ENCODE measurements at places on chromosomes 5 and 9.

GRCh38 chr5:1099926-1100663 is 11.8 kb downstream of the SLC12A7 start:
- peak; percentile 55 for DNase-seq

DNA sequence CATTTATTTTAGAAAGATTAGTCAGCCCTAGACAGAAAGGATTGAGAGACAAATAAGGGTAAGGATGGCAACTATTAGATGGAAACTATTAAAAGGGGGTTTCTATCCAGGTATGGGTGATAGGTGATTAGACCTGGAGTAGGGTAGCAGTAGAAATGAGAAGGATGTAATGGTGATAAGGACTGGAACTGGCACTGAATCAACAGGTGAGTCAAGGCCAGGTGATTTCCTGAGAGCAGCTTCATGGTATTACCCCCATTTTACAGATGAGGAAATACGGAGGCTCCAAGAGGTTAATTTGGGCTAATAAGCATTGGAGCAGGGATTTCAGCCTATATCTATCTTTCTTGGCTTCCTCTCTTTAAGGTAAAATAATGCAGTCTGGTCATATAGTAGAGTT is 55.7 kb downstream of the CAST start:
- no peak for DNase-seq

- peak; percentile 90 for DNase-seq
Measured at GRCh38 chr5:30040488-30041118, 1152.9 kb upstream of the CDH6 start.

DNA sequence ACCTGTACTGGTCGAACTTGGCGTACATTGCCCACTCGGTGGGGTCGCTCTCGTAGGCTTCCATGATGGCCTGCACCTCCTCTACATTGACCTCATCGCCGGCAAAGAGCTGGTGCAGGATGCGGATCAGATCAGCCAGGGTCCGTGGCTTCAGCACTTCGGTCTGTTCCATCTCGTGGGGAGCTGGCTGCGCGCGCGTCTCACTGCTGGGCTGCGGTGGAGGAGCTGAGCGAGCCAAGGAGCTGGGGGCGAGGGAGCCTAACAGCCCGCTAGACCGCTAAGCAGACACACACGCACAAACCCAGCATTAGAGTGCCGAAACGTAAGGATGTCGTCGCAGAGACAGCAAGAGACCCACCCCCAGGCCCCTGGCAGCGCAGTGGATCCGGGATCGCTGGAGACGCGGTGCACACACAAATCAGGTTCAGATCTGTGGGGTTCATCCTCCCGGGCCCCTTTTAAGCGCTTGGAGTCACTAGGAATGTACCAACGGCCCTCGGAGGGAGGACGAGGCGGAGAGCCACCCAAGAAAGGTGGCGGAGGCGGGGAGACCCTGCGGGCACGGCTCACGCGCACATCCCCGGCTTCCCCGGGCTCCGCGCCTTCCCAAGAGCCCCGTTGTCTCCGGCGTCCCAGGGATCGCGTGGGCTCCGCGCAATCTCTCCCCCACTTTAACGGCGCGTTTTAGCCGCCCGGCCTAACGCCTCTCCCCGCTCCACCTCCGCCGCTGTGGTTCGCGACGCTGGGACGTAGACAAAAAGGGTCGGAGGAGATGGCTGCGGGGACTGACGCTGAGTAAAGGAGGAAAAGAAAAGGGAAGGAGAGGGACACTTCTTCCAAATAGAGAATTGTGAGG is at the start of gene CDO1:
CDO1 (minus strand) TSS at position 434 of the 856 bp plus-strand sequence; CDS start at position 172, 262 bp downstream.
- peak; percentile 95 for DNase-seq

DNA sequence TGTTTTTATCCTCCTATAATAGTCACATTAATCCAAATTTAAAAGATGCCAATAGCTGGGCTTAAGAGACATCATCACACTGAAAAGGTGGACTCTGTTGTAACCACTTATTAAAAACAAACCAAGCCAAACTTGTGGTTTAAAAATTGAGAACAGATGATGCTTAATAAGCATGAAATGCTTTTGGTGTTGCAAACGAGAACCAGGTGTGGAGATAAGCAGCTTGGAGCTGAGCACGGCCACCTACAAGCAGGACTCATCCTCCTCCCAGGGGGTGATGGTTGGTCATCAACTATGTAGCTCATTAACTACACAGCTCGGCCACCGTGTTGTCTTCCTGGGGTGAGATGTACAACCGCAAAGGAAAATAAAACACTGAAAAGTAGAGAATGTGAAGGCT is 154.4 kb downstream of the NPR3 start:
- DNase-seq = peak; percentile 40

GRCh38 chr9:102049586-102050246 is 311.3 kb upstream of the GRIN3A start:
- no peak for DNase-seq

GRCh38 chr5:38764937-38765391 is 80.8 kb upstream of the OSMR start:
- no peak for DNase-seq

- DNase-seq = no peak
Measured at GRCh38 chr9:16012621-16013020, 459.8 kb downstream of the CCDC171 start.

DNA sequence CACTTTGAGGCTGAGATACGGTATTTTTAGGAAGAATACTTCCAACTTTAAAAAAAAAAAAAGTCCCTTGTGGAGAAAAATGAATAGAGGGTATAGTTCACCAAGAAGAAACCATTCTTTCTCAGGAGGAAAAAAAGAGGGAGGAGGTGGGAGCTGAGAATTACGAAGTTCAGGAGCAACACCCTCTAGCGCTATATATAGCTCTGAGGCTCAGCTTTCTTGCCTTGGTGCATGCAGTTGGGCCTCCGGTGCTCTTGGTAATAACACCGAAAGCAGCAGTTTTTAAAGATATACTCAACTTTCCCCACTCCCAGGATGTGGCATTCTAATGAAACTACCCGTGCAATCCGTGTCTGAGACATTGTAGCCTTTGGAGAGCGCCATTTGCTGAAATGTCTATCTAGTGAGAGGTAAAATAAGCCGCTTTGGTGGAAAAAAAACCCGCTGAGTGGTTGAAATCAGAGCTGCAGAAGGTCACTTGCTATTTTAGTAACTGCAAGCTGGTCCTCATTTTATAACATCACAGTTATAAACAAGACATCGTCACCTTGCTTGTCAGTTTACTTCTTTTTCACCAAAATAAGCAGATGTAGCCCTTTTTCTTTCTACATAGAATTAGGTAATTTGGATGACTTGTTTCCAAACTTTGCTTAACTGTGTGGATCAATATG is 156.4 kb downstream of the RORB start:
- DNase-seq = no peak

GRCh38 chr9:76643399-76644117 is 120.7 kb upstream of the PCA3 start:
- DNase-seq = peak; percentile 12

Measured in eye (tissue), 1 donor.